Activated T-cell treated with anti-CD3 and anti-CD28 coated beads, Interleukin-2, amount 50 U/mL, for 72 hours (primary cell): ENCODE measurements at places on chromosomes 12 and 14. TPM values are rescaled to one million over a fixed set of nuclear protein-coding genes. Genes with fewer than 3 reads are reported as not detected.

ASCL1 gene
- total RNA-seq, result not detected

LAG3 gene
- total RNA-seq, result 188 TPM

SMAGP gene
- total RNA-seq, result 0.86 TPM

SLC25A47 gene
- not detected for total RNA-seq

COX8C gene
- total RNA-seq, result 1.2 TPM

ACVR1B gene
- 8.4 TPM for total RNA-seq

OR6C65 gene
- total RNA-seq, result not detected

POU6F1 gene
- 16.0 TPM for total RNA-seq

RNF212B gene
- not detected for total RNA-seq
